ENCODE measurements at places on chromosomes 12 and 14.

DNA sequence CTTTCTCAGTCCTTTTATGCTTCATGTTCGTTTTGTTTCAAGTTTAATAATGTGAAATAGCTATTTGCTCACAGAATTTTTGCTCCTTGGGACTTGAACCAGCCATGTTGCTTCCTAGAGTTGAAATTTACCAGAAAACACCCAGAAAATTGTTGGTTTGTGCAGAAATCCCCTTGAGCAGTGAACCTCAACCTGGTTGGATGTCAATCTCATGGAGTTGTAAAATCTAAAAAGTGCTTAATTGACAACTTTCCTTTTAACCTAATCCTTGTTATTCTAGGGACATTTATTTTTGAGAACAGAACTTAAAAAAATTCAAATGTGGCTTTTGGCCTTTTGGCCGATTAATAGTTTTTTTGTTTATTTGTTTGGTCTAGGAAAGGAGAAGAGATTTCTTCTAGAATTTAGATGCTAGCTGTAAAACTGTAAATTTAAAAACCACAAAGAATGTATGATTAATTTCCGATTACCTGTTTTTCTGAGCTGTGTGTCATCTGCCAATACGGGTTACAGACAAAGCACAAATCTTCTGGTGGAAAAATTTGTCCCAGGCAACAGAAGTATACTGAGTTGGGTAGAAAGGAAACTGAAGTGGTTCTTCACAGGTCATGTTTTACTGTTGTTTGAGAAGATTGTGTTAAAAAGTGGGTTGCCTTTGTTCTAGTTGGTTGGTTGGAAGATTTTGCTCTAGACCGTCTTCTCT is 154.4 kb downstream of the FUT8 start:
- ATAC-seq, result no peak

DNA sequence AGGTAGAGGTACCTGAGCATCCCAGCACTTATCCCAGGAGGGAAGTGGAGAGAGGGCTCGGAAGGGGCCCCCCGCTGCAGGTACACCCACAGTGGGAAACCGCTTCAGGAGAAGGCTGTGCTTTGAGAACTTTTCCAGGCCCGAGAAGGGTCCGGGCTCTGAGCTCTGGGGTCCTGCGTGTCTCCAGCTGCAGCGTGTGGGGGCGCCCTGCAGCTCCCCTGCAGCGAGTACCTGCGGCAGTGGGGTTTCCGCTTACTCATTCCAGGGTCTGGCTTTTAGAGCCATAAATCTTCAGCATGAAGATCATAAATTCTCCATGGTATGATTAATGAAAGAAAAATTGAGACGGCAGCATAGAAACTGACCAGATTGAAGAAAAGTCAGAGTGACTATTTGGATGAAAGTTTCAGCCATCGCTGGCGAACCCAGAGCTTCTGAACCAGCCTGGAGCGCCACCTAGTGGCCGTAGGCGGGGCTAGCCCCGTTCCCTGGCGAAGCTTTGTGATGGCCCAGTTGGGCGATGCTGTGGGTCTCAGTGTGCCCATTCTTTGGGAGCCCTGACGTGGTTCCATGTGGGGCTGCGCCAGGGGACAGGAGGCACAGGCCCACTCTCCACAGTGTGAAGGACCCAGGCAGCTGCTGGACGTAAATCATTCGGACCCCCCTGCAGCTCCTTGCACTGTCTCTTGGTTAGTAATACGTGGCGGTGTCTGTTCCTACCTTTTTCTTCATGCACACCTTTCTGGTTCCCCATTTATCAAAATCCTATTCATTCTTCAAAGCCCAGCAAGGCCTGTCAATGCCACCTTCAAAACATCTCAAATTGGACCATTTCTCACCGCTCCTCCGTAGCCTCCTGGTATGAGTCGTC is 198.2 kb downstream of the TSPAN9 start:
- peak; percentile 79 for ATAC-seq

- ATAC-seq, result no peak
Observed at GRCh38 chr12:75389061-75389460, 1.8 kb upstream of the GLIPR1L2 start.

DNA sequence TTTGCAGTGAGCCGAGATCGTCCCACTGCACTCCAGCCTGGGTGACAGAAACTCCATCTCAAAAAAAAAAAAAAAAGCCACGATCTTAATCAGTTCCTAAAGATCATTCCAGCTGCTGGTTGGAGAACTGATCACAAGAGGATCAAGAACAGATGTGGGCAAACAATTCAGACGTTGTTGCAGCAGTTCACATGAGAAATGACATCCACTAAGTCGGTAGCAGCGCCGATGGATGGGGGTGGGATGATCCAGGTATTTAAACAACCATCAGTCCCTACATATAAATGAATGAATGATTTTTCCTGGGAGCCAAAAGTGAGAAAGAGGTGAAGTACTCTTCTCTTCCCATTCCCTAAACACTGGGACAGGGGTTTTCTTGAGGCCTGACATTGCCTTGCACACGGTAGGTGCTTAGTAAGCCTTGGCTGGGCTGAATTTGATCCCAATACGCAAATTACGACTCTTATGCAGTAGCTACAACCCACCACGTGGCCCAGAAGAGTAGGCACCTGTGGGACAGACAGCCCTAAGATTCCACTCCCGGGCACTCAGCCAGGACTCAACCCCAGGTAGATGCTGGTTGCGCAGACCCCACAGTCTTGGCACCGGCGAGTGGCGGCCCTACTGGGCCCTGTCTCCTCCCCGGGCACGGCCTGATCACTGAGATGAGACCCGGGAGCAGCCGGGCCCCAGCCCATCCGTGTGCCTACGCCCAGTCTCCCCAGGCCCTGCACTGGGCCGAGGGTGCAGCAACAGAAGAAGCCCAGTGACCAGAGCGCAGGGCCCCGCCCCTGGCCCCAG is 565 bp downstream of the SPRYD3 start:
- peak; percentile 10 for ATAC-seq

GRCh38 chr14:101216366-101217079 is 313.0 kb upstream of the RTL1 start:
- ATAC-seq, result no peak

All from motor neuron (in vitro differentiated cells).